ENCODE measurements at places on chromosomes 11 and 22.
A peak's percentile ranks its signal among the peaks of the same experiment; 100 is the strongest.

DNA sequence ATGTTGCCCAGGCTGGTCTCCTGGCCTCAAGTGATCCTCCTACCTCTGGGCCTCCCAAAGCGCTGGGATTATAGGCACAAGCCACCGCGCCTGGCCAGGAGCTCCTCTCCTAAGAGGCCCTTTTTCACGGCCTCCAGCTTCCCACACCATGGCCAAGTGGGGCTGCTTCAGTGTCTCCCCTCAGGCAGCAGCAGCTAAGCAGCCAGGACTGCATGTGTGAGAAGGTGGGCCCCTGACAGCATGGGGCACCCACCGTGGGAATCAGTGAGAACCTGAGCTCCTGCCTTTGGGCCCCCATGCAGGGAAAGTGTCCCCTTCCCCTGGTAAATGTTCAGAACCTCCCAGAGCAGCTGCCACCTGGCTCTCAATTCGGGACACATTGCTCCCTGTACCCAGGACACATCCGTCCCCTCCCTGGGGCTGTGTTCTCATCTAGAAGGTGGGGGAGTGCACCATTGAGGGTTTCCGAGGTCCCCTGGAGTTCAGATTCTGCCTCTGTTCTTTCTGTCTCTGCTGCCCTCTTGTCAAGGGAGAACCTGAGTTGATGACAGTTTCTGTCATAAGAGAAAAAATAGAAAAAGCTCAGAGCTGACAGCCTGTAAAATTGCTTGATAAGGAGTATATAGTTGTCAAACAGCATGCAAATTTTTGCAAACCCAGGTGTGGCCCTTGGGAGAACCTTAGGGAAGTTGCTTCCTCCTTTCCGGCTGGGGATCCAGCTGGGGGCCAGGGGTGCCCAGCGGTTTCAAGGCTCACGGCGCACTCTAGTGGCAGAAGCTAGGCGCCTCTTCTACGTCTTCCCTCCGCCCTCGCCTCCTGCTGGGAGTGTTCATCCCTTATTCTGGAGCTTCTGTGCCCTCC is 29.7 kb downstream of the FAM83F start:
- peak; percentile 27 for DNase-seq

DNA sequence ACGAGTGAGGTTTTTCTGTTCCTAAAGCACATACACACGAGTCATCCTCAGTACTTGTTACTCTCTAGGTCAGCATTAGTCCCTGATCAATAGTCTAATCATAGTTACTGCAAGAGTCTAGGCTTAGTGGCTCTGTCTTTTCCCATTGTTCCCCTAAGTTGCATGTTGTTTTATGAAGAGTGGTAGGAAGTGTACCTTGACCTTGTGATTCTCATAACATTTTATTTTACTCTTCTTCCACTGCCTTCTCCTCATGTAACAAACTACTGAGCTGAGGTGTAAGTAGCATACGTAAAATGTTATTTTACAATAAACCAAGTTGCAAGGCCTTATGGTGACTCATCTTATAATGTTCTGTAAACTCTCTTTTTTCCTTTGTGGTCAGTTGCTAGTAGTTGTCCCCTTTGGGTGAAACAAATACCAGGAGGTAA is 15.0 kb downstream of the METTL15 start:
- peak; percentile 83 for DNase-seq

DNA sequence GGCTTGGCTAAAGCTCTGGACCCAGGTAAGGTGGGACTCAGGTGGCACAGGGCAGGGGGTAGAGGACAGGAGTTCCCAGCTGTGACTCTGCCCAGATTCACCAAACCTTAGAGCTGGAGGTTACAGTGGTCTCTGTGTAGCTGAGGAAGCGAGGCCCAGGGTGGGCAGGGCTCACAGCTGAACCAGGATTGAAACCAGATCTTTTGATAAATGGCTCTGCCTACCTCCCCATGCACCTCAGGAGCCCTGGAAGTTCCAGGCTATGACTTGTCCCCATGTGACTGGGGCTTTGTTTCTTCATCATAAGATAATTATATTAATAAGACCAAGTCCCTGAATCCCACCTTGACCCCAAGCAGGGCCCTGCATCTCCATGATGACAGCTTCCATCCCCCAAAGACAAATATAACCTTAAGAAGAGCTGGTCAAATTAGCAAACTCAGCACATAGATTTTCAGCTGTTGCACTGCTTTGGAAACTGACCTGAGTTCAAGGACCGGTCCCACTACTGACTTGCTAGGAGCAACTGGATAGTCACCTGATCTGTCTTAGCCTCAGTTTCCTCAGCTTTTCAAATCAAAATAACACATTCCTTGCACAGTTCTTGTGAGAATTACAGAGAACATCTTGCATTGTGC is 21.3 kb upstream of the TSKU start:
- DNase-seq = no peak

GRCh38 chr11:100359281-100359680 is 327.8 kb upstream of the ARHGAP42 start:
- DNase-seq = no peak

DNA sequence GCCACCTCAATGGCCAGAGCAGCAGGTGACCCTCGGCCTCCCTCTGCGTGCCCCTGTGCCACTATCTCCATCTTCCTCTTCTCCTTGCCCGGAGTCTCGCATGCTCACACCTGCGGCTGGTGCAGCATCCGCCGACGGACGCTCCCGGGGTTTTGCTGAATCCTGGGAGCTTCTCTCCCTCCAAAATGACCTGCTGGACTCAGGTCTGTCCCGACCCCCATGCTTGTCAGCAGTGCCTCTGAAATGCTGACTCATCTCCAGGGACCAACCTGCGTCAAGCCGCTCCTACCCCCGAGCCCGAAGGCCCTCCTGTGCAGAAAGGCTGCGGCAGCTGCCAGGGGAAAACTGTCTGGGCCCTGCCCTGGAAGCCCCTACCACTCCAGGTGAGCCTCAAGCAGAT is 58.4 kb downstream of the CELSR1 start:
- DNase-seq = no peak

DNA sequence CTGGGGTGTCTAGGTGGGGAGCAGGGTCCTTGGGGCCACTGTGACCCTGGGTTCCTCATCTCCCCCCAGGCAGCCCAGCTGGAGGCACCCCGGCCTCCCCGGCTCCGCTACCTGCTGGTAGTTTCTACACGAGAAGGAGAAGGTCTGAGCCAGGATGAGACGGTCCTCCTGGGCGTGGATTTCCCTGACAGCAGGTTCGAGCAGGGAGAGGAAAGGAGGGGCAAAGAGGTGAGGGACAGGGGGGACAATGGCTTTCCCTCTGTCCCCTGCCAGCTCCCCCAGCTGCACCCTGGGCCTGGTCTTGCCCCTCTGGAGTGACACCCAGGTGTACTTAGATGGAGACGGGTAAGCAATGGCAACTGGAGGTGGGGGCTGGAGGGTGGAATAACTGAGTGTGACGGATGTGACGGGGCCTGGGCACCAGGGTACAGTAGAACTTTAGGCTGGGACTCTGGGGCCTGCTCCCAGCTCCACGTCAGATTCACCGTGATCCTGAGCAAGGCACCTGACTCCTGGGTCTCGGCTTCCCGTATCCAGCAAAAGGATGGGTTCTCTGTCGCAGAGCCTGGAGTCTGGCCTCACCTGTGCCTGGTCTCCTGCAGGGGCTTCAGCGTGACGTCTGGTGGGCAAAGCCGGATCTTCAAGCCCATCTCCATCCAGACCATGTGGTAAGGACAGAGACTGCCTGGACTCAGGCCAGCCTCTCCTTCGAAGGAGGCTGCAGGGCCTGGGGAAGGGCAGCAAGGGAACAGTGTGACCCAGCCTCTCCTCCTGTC is 3.6 kb downstream of the SSH3 start:
- DNase-seq = no peak

DNA sequence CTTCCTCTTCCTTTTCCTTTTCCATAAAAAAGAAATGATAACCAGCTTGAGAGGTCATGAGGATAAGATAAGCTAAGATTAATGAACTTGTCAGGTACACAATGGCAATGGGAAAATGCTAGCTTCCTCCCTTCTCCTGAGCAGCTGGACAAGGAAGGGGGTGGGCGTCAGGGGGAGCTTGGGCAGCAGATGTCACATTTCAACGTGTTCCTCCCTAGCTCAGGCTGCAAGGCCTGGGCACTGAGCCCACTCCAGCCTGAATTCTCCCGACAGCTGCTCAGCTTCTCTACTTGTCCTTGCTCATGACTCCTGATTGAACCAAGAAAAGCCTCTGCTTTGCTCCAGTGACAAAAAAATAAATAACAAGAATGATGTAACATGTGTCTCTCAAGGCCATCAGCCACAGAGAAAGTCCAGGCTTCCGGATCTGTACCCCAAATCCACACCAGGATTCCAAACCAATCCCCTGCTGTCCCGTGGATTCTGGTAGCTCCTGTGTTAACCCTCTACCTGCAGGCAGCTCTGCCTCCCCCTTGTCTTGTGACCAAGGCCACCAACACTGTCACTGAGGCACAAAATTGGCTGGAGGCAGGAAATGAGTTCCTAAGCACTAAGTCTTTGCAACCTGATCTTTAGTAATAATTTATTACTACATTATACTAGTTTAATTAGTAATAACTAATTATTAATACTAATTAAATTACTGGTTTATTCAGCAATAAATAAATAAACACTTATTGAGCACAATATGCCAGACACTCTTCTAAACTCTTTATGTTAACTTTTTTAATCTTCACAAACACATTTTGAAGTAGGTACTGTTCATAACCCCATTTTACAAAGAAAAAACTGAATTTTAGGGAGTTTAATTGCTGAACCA is 146.5 kb downstream of the CCDC34 start:
- peak; percentile 87 for DNase-seq

DNA sequence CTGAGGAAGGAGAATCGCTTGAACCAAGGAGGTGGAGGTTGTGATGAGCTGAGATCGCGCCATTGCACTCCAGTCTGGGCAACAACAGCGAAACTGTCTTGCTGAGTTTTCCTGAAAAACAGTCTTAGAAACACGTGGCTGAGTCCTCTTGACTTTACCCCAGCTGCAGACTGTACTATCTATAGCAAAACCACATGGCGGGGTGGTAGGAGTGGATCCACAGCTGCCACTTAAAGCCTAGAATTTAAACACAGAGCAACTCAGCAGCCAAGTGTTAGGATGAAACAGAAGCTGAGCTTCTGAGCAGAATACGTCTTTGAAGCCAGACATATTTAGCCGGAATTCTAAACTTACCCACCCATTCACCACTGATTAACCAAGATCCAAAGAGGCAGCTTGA is 14.1 kb downstream of the PATZ1 start:
- DNase-seq = no peak

DNA sequence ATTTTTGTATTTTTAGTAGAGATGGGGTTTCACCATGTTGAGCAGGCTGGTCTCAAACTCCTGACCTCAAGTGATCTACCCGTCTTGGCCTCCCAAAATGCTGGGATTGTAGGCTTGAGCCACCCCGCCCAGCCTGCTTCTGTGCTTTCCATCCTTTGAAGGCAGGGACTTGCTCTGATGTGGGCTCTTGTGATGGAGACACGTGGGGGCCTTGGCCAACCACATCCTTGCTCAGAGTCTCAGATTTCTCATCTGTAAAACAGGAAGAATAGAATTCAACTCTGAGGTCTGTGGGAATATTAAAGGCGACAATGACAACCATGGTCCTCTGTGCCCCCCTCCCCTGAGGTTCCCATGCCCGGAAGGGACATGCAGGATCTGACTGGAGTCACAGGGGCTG is 3.8 kb upstream of the GGA1 start:
- DNase-seq = no peak

GRCh38 chr22:44424867-44425693 is 73.0 kb downstream of the RTL6 start:
- DNase-seq = no peak

DNA sequence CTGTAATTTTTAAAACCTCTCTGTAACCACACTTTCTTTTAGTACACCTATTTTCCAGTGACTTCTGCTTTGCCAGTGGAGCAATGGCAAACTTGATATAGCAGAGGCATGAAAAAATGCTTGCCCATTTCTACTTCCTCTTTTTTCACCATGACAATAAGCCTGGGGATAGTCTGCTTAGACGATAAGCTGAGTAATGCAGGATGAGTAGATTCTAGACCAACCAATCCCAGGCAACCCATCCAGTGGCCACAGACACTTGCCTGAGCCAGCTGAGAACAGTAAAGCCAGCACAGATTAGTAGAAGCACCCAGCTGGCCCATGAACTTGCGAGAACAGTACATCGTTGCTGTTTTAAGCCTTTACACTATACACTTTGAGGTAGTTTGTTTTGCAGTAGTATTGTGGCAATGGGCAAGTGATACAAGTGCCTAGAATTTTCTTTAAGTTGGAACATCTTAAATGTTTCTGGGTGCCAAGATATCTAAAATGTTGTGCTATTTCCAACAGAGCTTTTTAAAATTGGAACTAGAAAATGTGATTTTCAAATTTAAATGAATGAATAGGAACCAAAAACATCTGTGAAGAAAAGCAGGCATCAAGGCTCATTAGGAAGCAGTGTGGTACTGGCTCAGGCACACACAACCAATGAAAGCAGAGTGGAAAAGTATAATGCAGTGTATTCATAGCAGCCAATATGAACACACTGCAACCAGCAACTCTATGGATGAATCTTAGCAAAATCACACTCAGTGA is 37.7 kb downstream of the DDI1 start:
- DNase-seq = peak; percentile 19

GRCh38 chr11:44637487-44637886 is 72.0 kb downstream of the CD82 start:
- no peak for DNase-seq

DNA sequence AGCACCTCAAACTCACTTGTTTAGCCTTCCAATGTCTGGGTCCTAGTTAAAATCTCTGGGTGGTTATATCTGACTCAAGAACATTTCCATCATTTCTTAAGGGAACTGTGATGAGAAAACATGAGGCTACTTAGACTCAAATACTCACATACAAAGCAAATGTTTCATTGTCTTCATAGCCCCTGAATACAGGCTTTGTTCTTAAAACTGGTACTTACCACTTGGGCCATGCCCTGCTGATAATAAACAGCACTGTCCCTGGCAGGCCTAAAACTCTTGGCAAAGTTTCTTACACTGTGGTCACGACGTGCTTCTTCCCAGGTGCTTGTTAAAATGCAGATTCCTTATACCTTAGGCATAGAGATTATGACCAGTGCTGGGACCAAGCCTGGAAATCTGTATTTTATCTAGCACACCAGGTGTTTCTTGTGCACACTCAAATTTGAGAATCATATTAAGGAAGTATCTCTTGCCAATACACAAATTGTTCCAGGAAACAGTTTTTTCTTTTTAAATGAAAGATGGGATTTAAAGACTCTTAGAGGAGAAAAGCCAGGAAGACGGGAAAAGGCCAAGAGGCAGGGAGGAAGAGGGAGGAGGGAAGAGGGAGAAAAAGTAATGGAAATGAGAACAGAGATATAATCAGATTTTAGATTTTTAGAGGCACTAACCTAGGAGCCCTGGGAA is 287.9 kb upstream of the MPPED2 start:
- no peak for DNase-seq

DNA sequence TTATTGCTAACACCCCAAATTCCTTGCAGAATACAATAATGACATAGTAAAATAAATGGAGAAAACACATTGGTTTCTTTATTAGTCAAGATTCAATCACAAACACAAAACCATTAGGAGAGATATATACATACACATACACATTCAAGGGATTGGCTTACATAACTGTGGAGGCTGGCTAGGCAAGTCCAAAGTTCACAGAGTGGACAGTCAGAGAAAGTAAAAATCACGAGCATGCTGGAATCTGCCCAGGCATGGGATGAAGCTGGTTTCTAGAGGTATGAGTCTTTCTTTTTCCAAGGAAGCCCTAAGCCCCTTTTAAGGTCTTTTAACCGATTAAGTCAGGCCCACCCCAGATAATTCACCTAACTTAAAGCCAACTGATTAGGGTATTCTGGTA is 13.6 kb upstream of the OR56B1 start:
- DNase-seq = no peak

All from astrocyte (in vitro differentiated cells and primary cell).